ENCODE measurements at places on chromosomes 5 and 9. TPM values are rescaled to one million over a fixed set of nuclear protein-coding genes. Genes with fewer than 3 reads are reported as not detected.

Gene GDA
- total RNA-seq, result not detected

Gene LIX1
- not detected for total RNA-seq

Gene SLC34A1
- total RNA-seq, result 0.07 TPM

Gene INSL6
- total RNA-seq, result not detected

Gene SHROOM1
- 15.7 TPM for total RNA-seq

Gene DIRAS2
- not detected for total RNA-seq

Gene PAPPA
- total RNA-seq, result not detected

Gene EPB41L4B
- 11.2 TPM for total RNA-seq

Gene NPM1
- total RNA-seq, result 2,251 TPM

Gene SHB
- 56.4 TPM for total RNA-seq

Gene CDH9
- not detected for total RNA-seq

Gene SOHLH1
- not detected for total RNA-seq

Measured in PC-3 (cell line).